ENCODE measurements at places on chromosomes 7 and 10.

DNA sequence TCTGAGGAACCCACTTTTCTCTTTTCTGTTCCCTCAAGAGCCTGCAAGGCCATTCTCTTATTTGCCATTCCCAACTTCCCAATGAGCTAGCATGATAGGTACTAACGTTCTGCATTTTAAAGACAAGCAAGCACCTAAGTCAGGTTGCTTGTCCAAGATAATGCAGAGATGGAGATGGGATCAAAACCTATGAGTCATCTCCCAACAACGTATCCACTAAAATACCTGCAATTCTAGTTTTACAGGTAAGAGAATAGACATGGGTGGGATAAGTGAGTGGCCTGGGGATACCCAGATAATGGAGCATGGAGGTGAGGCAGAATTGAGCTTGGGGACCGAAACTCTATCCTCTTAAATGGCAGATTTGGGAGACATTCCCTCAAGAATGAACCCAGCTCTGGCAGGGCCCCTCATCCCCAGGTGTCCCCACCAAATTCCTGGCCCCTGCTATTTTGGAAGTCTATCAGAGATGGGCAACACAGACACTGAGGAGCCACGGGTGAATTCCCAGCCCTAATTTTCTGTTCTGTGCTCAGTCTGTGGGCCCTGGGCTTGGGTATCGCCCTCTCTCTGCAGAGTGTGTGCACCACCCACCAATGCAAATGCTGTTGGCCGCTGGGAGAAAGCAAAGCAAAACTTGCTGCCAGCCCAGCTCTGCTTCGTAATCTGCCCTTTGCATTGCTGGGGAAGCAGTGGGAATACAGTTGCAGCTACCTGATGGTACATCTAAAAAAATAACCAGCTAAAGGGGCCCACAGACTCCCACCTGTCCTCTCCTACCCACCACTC is 98.3 kb downstream of the KCNMA1 start:
- no peak for DNase-seq

DNA sequence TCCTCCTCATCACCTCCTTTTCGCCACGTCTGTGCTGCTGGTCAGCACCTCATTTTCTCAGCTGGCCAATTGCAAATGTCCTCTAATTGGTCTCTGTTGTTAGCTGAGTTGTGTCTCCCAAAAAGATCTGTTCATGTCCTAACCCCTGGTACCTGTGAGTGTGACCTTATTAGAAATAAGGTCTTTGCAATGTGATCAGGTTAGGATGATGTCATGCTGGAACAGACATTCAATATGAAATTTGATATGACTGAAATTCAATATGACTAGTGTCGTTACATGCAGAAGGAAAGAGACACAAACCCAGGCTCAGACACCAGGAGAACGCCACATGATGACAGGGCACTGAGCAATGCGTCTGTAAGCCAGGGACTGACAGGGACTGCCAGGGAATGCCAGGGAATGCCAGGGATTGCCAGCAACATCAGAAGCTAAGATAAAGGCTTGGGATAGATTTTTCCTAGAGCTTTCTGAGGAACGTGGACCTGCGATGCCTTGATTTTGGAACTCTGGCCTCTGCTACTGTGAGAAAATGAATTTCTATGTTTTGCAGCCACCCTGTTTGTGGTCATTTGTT is 77.5 kb upstream of the CXCL12 start:
- DNase-seq = no peak

- no peak for DNase-seq
These were observed 38.7 kb upstream of the MTPAP start for GRCh38 chr10:30387646-30388243.

- DNase-seq = no peak
These were observed 159.9 kb downstream of the CAMK1D start for GRCh38 chr10:12509016-12509793.

- no peak for DNase-seq
These were observed 30.8 kb downstream of the LRRC17 start for GRCh38 chr7:102943423-102944169.

- DNase-seq = no peak
These were observed 5.3 kb downstream of the GLRX3 start for GRCh38 chr10:130141460-130141859.

GRCh38 chr10:124008187-124008586 is 85.2 kb downstream of the CHST15 start:
- no peak for DNase-seq

- DNase-seq = no peak
These were observed 215.6 kb downstream of the CCSER2 start for GRCh38 chr10:84543948-84544347.

DNA sequence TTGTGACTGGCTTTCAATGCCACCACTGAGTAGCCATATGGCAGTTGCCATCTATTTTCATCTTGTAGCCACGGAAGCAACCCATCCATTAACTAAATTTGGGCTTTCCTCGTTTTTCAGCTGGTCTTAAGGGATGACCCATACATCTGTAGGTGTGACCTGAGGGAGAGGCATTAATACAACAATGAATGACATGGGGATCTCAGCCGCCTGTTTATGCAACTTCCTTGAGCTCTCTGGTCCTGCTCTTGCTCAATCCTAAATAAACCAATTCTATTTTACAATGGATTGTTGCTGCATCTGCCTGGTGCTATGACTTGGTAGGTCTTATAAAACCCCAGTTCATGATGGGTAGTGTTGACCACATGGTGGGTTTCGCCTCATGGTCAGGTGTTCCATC is 21.9 kb upstream of the ADAM22 start:
- DNase-seq = no peak

DNA sequence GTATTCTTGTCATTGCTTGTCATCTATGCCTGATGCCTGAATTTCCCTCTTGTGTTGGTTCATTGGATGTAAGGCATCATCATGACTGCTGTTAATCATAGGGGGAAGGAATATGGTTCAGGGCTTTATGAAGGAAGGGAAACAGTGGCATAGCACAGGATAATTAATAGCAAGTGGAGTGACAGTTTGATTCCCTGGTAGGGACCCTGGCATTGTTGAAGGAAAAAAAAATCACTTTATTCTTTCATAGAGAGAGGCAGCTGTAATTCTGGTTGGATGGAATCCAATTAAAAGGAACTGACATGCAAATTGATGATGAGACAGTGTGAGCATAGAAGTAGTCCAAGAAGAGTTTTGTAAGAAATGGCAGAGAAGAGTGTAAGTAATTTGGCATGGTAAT is 121.4 kb downstream of the AUTS2 start:
- DNase-seq = no peak

- DNase-seq = no peak
These were observed 603 bp upstream of the HECW1 start for GRCh38 chr7:43111630-43112458.

DNA sequence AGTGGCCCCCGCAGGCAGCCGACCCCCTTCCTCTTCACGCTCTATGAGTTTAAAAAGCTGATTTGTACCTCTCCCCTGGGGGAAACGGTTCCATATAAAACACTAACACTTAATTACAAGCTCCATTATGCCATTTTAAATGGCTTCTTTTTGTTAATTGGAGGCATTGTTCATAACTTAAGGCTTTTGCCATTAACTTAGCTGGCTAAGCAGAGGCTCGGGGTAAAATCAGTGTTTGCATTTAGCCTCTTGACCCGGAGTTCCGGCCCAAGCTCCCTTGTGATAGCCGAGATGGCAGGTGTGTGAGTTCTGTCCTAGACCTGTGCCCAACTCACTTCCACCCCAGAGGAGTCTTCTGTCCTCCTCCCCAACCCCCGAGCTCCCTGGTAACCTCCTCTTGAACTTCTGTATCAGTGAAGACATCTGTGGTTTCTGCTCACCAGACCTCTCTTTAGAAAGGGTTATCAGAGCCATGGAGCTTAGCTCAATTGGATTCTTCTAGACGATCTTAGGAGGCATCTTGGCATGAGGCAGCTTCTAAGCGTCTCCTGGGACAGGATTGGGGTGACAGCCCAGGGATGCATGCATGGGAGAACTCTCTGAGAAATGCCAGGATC is 34.2 kb upstream of the SH2B2 start:
- no peak for DNase-seq

DNA sequence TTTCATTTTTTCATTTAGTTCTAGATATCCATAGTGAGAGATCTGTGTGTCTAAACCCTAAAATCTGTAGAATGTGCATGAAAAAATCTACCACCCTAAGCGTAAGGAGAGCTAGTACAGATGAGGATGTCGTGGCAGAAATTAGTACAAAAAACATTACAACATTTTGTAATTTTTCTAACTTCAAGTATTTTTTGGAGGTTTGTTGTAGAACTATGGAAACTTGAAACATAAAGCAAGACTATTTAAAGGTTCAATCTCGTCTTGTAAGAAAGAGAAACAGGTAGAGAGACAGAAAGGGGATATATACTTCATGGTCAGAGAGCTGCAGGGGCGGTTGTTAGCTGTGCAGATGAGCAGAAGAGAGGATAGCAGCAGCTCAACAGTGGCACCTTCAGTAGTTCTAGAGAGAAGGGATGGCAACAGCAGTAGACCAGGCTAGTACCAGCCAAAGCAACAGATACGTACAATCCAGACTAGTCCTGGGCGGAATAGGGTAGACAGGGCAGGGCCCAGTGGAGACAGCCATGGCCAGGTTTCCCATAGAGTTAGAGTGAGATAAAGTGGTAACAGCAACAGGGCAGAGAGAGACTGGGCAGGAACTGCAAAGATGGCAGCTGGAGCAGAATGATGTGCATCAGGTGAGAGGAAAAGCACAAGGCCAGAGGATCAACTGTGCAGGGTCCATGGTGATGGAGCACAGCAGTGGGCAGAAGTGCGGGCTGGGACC is 145.2 kb downstream of the FRMD4A start:
- DNase-seq = peak; percentile 20

- DNase-seq = peak; percentile 8
These were observed 48.9 kb downstream of the DLG5 start for GRCh38 chr10:77877441-77878344.

GRCh38 chr10:131810036-131810804 is 90.6 kb upstream of the PPP2R2D start:
- DNase-seq = no peak

GRCh38 chr10:26939290-26939961 is 78.7 kb upstream of the ABI1 start:
- DNase-seq = no peak

DNA sequence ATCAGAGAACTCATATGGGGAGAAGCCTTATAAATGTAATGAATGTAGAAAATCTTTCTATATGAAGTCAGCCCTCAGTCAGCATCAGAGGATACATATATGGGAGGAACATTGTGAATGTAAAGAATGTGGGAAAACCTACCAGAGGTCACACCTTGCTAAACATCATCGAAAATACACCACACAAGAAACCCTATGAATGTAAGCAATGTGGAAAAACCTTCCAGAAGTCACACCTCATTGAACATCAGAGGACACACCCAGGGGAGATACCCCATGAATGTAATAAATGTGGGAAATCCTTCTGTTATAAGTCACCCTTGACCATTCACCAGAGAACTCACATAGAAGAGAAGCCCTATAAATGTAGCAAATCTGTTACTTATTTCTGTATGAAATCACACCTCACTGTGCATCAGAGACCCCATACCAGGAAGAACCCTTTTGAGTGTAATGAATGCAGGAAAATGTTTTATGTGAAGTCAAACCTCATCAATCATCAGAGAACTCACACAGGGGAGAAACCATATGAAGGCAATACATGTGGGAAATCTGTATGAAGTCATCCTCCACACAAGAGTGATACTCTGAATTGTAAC is 30.8 kb downstream of the ZNF12 start:
- DNase-seq = no peak

DNA sequence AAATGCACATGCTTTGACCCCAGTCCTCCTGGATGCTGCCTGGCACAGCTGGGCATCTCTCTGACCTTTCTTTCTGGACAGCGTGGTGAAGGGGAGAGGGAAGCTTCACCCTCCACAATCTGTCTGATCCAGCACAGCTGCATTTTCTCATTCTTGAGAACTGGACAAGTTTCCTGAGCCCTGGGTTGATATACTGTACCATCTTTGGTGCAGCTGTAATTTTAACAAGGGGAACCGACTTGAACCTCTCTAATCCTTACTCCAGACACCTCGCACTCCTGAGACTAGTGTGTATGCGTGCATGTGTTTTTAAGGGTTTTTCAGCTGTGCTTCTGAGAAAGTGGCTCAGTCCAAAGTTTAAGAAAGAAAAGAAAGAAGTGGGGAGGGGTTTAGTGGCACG is 655.7 kb downstream of the INHBA start:
- DNase-seq = no peak

- no peak for DNase-seq
These were observed at the start of gene LRRC17 for GRCh38 chr7:102912742-102913141. LRRC17 (plus strand) TSS chr7:102913000; CDS start chr7:102933914, 20,914 bp downstream.

All from stimulated activated CD8-positive, alpha-beta memory T cell treated with anti-CD3 and anti-CD28 coated beads, Interleukin-2, amount 100 ng/mL, for 48 hours (primary cell).